ENCODE measurements at places on chromosomes 4 and X.

GRCh38 chrX:108415891-108416290 is 22.3 kb downstream of the COL4A6 start:
- H3K4me3 ChIP-seq: no peak overlapping the region
- H3K36me3 ChIP-seq: no peaks in the 10 kb centered on the region
- no peaks in the 10 kb centered on the region for H3K27me3 ChIP-seq
- H3K4me1 ChIP-seq: no peaks in the 10 kb centered on the region
- DNase-seq: no peak

DNA sequence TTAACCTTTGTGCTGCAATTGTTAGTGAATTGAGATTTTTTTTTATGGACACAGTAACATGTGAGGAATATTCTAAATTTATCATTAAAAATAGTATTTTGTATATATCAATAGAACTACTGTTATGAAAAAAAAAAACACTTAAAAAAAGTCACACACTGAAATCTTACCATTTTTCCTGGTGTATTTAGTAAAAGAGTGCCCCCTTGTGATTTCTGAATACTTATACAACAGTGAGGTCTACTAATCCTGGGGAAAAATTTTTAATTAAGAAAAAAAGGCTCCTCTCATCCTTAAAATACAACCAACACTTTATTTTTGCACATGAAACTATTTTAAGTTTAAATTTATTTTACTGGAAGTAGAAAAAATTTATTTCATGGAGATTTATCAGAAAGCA is 56.4 kb upstream of the SPOCK3 start:
- no peaks in the 10 kb centered on the region for H3K27me3 ChIP-seq
- no peak for DNase-seq
- H3K4me3 ChIP-seq: no peak overlapping the region
- H3K4me1 ChIP-seq: no peaks in the 10 kb centered on the region
- H3K27ac ChIP-seq: no peak overlapping the region

GRCh38 chr4:185839194-185839712 is 27.3 kb upstream of the SORBS2 start:
- no peaks in the 10 kb centered on the region for H3K36me3 ChIP-seq
- no peak for DNase-seq
- H3K4me3 ChIP-seq: no peak overlapping the region
- H3K27me3 ChIP-seq: no peaks in the 10 kb centered on the region

- no peaks in the 10 kb centered on the region for H3K4me1 ChIP-seq
- no peak overlapping the region for H3K27ac ChIP-seq
- no peak overlapping the region for H3K4me3 ChIP-seq
- H3K36me3 ChIP-seq: no peaks in the 10 kb centered on the region
- DNase-seq: no peak
- no peaks in the 10 kb centered on the region for H3K27me3 ChIP-seq
These were observed 149.2 kb downstream of the BCOR start for GRCh38 chrX:39948582-39948981.

DNA sequence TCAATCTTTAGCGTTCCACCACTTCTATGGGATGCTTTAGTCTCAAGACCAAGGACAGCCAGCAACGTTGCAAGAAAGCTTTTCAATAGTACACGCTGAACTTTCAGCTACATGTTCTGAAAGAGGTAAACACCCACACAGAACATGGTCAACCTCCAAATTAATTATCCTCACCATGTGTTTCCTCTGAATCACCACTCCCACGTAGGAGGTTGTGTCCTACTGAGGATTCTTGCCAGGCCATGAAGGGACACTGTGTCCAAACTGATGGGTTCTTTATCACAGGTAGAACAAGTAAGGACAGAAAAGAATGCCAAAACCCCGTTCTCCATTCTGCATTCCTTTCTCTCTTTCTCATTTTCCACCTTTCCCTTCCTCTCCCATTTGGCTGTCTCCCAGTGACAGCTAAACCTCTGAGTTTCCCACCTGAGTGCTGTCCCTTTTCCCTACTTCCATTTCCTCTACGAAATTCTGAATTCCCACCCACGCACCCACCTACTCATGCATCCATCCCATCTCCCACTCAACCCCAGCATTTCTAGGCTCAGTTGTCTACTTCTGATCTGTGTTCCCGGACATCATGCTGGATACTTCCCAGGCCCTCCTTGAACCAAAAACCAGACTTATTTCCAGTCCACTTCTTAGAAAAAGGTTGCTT is 29.0 kb upstream of the GPM6B start:
- DNase-seq: no peak
- no peaks in the 10 kb centered on the region for H3K36me3 ChIP-seq
- no peaks in the 10 kb centered on the region for H3K27me3 ChIP-seq

All from upper lobe of left lung (tissue), 6 donors.